Immature natural killer cell (primary cell): ENCODE measurements at places on chromosomes 3 and 15. TPM values are rescaled to one million over a fixed set of nuclear protein-coding genes. Genes with fewer than 3 reads are reported as not detected.

DNA sequence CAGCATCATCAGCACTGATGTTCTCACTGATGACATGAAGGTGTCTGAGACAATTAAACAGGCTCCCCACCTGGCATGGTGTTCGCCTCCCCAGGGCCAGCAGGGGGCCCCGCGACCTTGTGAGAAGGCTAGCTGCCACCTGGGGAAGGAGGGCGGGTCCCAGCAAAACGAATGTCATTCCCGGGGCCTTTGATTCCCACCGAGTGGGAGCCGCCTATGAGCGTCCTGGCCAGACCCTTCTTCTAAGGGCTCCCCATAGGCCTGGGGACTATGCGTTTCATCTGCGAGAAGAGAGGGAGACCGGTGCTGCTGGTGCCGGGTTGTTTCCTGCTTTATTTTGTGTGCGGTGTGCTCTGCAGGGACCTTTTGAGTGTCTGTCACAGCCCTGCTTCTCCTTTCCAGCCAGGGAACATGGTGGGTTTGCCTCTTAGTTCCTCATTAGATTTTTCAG lies 20.5 kb upstream of the MINDY4B start:
- DNase-seq: peak; percentile 7
- H3K36me3 ChIP-seq: no peaks in the 10 kb centered on the region
- peaks cover 7% of the 10 kb centered on the region for H3K4me1 ChIP-seq
- H3K4me3 ChIP-seq: peak overlapping the region; percentile 10
- H3K27ac ChIP-seq: no peak overlapping the region

The MKRN3 gene
- not detected for polyA plus RNA-seq

DNA sequence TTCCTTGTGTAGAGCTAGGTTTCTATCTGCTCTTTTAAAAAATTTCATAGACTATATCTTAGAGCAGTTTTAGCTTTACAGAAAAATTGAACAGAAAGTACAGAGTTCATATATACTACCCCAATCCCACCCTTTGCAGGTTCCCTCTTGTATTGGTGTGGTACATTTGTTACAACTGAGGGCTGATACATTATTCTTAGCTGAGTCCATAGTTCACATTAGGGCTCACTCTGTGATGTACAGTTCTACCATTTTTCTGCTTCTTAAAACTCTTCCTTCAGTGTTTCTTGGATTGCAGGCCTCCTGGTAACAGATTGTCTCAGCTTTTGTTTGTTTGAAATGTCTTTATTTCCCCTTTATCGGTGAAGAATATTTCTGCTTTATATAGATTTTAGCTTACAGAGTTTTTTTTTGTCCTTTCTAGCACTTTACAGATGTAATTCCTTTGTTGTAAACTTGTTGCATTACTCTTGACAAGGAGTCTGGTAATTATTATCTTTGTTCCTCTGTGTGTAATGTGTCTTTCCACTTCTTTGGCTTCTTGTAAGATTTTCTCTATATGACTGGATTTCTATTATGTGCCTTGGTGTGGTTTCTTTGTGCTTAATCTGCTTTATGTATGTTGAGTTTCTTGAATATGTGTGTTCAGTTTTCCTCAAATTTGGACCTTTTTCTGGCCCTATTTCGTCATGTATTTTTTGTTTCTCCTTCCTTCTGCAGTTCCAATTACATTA lies 25.3 kb downstream of the MEF2A start:
- H3K4me1 ChIP-seq: peaks cover 64% of the 10 kb centered on the region
- H3K36me3 ChIP-seq: peaks cover 8% of the 10 kb centered on the region
- DNase-seq: no peak

DNA sequence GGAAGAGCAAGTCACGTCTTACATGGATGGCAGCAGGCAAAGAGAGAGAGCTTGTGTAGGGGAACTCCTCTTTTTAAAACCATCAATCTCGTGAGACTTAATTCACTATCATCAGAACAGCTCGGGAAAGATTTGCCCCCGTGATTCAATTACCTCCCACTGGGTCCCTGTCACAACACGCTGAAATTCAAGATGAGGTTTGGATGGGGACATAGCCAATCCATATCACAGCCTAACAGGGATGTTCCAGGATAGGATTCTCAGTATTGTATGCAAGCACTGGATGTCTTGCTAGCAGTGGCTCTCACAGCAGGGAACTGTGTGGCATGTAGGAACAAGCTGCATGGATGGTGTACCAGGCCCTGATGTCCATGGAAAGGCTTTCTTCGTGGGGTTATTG lies 47.8 kb upstream of the SLC24A5 start:
- no peak overlapping the region for H3K4me3 ChIP-seq
- H3K4me1 ChIP-seq: no peaks in the 10 kb centered on the region
- no peaks in the 10 kb centered on the region for H3K36me3 ChIP-seq
- DNase-seq: no peak
- H3K27ac ChIP-seq: no peak overlapping the region
